Fibroblast of skin of abdomen (primary cell): ENCODE measurements at places on chromosomes 16 and 17.

DNA sequence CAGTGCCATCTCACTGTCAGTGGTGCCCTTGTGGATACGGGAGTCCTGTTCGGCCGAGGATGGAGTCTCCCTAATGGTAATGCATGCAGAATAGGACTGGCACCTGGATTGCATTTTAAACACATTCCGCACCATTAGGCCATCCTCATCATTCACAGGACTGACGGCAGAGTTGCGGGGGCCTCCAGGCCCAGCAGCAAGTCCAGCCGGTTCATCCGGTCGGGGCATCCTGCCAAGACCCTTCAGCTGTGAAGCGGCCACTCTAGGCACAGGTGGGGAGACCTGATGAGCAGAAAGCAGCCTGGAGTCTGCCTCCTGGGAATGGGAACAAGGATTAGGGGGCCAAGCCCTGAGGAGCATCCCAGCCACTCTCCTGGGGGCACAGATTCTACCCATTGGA, 90.3 kb upstream of the XYLT1 start:
- DNase-seq = no peak

DNA sequence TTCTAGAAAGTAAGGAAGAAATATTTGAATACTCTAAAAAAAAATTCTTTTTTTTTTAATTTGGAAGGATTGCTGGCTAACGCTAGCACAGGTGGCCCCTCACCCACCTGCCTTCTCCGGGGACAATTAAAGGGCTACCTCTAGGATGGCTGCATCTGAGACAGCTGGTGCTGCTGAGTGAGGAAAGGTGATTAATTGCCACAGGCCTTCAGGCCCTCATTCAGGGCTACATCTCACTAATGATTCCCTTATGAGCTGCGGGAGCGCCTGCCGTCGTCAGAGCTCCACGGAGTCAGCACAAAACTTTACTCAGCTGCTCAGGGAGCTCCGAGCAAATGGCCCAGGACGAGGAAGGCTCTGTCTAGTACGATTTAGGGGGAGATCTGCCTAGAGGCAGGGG, 27.0 kb upstream of the AKTIP start:
- no peak for DNase-seq

- DNase-seq = no peak
Measured at GRCh38 chr17:28369684-28370034, 448 bp downstream of the VTN start.

- DNase-seq = no peak
Measured at GRCh38 chr16:81706327-81707295, 72.5 kb upstream of the PLCG2 start.

GRCh38 chr17:42135664-42136653, 13.4 kb downstream of the HSPB9 start:
- peak; percentile 55 for DNase-seq

DNA sequence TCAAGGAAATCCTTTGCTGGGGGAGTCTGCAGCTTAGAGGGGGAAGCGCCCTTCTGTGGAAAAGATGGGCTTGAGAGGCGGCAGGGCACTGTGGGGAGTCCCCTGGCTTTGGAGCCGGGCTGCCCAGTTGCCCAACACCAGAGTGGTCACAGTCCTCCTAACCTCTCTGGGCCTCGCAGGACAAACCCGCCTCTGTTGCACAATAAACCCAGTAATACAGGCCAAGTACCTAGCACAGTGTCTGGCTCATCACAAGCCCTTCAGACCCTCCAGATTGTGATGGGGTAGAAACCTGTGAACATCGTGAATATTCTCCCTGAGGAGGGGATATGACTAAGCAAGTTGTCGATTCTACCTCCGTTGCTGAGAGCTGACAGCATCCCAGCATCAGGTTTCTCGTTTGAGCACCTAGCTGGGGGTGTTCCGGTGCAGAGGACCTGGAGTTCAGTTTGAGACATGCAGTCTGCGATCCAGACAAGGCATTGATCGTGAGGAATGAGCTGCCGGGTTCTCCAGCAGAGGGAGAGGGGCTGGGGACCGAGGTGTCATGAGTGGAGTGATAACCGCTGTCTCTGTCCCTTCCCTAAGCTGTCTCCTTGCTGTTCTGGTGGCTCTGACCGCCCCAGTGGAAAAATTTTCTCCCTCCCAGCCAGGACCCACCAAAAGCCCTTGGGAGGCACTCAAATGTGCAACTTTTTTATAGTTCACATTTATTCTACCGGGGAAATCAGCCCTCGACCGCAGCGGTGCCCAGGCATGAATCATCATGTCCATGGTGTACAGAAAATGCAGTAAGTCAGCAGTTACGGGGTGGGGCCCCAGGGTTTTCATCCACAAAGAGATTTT, 161.9 kb downstream of the WSCD1 start:
- DNase-seq = no peak

DNA sequence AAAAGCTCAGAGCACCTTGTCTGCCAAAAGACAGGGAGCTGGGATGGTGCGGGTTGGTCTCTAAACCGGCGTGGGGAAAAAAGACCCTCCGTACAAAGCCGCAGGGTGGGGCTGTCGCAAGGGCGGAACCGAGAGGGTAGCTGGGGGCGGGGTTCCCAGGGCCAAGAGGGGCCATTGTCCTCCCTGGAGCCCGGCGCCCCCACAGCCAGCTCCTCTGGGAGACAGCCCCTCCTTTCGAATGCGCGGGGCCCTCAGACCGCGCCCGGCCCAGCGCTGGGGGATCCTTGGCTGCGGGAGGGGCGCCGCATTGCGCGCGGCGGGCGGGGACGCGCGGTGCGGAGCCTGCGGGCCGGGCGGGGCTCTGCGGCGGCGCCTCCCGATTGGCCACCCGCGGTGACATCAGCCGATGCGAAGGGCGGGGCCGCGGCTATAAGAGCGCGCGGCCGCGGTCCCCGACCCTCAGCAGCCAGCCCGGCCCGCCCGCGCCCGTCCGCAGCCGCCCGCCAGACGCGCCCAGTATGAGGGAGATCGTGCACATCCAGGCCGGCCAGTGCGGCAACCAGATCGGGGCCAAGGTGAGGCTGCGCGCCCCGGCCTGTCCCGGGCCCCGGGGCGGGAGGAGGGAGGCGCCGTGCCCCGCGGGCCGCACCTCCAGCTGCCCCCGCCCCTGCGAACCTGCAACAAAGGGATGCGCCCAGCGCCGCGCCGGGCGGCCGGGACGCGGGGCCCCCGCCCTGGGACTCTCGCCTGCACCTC, at the start of gene TUBB3:
Gene TUBB3 (plus strand): TSS at position 459 of the 756 bp plus-strand sequence. CDS start 60 bp downstream, at position 519.
- peak; percentile 90 for DNase-seq

- DNase-seq = no peak
Measured at GRCh38 chr17:44922746-44923470, 7.6 kb upstream of the GFAP start.

GRCh38 chr16:11057711-11058345, 113.5 kb downstream of the CLEC16A start:
- no peak for DNase-seq

GRCh38 chr17:34252444-34253138, 2.5 kb upstream of the CCL2 start:
- DNase-seq = peak; percentile 94

DNA sequence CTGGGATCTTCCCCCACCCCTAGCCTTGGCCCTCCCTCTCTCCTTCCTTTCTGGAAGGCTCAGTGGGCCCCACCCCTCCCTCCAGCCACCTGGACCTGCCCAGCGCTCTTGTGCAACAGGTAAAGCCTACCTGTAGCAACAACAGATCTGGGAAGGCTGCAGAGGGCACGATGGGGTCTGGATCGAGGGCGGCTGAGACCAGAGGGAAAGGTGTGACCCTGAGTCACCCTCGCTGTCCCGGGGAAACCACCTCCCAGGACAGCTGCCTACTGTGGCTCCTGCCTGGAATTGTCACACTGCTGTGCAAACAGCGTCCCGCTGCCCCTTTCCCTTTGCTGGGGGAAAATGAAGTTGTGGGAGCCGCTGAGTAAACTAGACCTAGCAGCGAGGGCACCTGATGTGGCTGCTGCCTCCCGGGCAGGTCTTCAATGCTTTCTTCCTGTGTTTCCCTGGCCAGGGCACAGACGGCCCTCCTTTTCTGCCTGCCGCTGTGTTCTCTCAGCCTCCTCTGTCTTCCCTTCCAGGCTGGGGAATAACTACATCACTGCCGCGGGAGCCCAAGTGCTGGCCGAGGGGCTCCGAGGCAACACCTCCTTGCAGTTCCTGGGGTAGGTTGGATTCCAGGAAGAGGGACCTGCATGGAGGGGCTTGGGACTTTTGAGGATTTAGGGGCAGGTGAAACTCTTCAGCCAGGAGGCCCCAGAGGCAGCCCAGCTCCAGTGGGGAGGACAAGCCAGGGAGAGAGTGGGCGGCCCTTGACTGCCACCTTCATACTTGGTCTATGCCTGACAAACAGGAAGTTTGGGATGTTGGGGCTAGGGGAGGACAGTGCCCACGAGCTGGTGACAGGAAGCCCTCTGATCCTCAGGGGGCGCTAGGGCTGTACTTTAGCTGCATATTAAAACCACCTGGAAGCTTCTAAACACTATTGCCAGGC, 22.2 kb upstream of the CYLD start:
- no peak for DNase-seq

DNA sequence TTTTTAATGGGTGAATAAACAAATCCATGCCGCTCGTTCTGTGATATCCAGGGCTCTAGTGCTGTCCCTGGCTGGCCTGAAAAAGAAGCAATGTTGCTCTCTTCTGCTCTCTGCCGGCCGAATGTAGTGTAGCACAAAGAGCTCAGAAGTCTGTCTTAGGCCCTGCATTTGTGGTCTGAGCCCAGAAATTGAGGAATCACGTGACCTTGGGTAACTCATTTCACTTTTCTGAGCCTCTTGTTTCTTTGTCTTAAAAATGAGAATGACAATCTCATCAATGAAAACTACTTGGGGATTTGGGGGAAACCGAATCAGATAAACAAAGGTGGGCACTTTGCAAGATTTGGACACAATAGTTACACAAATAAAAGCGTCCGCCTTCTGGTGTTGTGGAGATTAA, 381.6 kb upstream of the ASIC2 start:
- peak; percentile 35 for DNase-seq

DNA sequence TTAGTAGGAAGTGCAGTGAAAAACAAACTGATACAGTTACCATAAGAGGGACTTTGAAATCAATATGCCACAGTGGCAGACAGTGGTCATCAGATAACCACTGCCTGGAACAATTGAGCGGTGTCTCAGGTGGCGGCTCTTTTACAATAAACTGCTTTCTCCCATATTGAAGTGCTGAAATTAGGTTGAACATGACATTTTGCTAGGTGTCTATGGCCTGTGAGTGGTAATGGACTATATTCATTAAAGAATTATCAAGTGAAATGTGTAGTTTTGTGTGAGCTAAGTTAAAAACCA, 214.7 kb downstream of the RPTOR start:
- no peak for DNase-seq

GRCh38 chr17:82244413-82245133, 15.7 kb downstream of the SLC16A3 start:
- no peak for DNase-seq

- DNase-seq = no peak
Measured at GRCh38 chr17:35074711-35075707, 11.5 kb upstream of the RFFL start.

DNA sequence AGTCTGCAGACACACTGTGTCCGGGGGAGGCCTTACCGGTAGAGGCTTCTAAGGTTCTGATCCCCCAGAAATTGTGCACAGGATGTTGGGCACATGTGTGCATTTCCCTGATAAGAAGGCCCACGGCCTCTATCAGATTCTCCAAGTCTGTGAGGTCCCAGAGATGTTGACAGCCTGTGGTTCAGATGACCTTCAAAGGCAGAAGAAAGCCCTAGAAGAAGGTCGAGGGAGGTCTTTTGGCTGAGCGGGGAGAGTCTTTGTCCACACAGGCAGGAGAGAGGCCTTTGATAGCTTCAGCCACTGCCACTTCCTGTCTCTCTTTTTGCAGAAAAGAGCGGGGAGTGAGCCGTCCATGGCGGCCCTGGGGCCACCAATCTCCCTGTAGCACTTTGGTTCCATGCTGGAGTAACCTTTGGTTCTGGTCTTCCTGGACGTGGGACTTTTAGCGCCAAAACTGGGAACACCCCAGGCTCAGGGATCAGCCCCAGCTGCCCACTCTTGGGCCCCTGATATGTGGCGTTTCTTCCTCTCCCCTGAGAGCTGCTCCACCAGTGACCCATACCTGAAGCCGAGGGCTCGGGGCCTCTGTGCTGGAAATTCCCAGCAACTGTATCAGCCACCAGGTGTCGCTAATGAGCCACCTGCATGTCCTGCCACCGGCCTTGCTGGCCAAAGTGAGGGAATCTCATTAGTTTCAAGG, 28.1 kb upstream of the LGALS9 start:
- DNase-seq = peak; percentile 53

- no peak for DNase-seq
Measured at GRCh38 chr17:48738803-48739526, 10.4 kb upstream of the HOXB13 start.

GRCh38 chr16:85199069-85199725, 86.9 kb upstream of the CIBAR2 start:
- DNase-seq = no peak

DNA sequence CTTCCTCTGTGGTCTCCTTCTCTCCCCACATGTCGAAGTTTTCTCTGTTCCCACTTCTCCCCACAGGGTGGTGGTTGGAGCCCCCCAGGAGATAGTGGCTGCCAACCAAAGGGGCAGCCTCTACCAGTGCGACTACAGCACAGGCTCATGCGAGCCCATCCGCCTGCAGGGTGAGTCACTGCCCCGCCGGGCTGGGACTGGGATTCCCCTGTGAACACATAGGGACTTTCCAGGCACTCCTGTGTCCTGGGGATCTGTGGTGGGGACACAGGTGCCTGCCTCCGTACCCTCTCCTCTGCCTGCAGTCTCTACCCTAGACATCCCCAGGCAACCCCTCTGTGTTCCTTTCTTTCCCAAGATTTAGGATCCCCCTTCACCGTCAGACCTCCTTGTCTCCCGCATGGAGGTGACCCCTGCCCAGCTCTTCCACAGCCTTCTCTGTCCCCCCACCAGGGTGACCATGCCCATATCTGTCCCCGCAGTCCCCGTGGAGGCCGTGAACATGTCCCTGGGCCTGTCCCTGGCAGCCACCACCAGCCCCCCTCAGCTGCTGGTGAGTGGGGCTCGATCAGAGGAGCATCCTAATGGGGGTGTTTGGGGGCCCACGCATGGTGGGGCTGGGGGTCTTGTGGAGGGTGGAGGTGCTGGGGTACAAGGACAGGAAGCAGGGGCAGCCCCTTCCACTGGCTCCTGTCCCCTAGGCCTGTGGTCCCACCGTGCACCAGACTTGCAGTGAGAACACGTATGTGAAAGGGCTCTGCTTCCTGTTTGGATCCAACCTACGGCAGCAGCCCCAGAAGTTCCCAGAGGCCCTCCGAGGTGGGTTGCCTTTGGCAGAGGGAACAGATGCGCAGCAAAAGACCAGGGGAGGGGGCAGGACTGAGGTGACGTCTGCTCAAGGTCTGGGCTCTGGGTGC, 5.8 kb downstream of the ITGAM start:
- no peak for DNase-seq
